ENCODE measurements at places on chromosomes 12 and 14.

DNA sequence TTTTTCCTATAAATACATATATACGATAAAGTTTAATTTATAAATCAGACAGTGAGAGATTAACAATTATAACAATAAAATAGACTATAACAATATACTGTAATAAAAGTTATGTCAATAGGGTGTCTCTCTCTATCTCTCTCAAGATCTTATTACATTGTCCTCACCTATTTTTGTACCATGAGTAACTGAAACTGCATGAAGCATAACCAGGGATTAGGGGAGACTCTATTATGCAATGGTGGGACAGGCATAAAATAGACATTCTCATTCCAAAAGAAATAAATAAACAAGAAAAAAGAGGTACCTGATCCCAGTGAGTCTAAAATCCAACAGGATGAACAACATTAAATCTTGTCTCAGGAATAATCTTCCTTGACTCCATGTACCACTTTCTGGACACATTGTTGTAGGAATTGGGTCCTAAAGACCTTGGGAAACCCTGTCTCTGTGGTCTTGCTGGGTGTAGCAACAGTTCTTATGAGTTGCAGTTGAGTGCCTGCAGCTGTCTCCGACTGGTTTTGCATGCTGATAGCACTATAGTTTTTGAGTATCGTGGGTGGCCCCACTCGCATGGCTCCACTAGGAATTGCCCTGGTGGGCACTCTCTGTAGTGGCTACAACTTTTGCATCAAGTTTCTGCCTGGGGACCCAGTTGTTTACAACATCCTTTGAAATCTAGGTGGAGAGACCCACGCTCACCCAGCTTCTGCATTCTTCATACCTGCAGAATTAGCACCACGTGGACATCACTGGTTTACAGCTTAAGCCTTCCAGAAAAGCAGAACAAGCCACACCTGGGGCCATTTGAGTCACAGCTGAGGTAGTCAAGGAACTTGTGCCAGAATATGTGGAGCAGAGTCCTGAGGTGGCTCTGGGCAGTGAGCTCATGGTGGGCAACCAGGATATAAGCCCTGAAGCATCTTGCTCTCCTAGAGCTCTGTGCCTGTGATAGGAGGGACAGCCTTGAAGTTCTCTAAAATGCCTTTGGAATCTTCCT lies 204.7 kb downstream of the KITLG start:
- no peak for DNase-seq

DNA sequence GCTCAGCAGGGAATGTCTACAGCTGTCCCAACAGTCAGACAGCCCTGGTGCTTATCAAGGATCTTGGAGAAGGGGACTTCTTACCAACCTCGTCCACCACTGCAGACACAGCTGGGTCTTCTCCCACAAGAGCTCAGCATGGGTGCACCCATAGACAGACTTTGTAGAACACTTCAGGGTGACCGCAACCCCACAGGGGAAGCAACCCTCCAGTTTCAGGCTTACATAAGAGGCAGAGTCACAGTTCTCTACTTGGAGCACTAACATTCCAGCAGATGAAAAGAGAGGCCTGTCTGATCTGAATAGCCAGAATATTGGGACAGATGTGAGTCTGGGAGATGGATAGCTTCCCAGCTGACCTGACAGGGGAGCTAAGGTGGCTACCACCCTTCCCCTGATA lies 3.5 kb upstream of the CLEC1A start:
- DNase-seq = no peak

DNA sequence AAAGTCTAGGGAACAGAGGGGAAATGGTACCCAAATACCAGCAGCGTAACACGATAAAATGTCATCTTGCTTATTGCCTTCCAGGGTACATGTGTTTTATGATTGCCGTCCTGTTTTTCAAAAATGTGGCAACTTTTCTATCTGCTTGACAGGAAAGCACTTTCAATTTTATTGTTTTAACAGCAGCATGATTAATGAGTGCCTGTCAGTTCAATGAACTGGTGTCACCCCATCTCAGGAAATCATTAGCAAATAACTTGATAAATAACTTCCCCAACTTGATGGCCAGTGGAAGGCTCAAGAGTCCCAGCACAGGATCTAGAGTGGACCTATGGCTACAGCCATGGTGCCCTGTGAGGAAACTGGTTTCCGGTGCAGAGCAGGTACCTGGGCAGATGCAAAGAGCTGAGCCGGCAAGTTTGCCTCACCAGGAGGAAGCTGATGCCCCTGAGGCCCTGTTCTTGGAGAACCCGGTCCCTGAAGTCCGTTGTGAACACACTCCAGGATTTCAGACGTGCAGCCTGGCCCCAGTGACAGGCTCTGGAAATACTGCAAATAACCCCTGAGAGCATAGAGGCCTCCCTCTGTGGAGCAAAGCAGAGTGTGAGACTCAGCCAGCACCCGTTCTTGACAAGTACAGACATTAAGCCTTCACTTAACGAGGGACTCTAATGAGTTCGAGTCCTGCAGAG lies 173.5 kb upstream of the SFSWAP start:
- no peak for DNase-seq

DNA sequence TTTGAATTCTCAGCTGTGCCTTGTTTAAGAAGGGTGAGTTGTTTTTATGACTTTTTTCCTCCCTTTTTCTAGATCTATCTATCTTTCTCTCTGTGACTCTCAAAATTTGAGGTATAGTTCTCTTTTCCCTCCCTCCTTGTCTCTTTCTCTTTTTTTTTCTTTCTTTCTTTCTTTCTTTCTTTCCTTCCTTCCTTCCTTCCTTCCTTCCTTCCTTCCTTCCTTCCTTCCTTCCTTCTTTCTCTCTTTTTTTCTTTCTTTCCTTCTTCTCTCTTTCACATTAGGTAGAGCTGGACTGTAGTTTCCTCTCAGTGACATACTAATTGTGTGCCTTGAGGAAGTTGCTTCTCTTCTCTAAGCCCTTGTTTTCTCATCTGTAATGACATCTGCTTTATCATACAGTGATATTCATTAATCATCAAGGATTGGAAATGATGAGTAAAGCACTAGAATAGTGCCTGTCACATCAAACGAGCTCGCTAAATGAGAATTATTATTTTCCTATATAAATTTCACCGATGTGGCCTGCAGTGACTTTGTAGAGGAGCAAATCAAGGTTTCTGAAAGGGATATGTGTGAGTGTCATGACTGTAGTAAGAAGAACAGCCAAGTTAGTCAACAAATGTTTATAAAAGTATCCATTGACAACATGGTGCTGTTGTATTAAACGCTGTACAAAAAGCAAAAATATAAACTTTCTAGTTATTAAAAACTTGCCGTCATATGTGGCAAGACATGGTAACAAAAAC lies 78.9 kb upstream of the SLC38A2 start:
- no peak for DNase-seq

DNA sequence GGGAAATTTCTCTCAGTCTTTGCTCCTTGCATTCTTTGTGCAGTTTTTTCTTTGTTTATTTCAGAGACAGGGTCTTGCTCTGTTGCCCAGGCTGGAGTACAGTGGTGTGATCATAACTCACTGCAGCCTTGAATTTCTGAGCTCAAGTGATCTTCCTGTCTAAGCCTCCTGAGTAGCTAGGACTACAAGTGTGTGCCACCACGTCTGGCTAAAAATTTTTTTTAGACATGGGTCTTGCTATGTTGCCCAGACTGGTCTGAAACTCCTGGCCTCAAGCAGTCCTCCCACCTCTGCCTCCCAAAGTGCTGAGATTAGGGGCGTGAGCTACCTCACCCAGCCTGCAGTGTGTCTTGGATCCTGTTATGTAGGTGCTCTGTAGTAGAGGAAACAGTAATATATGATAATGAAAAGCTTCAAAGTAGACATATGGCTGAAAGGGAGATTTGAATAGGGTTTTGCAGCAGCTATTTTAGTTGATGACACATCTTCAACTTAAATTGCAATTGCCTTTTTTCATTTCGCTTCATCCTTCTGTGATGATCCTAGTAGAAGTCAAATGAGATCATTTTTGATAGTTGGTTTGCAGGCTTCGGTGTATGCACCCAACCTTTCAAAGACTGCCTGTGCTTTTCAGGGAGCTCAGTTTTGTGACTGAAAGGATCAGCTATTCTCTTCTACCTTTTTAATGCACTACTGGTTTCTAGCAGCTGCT lies 75.4 kb downstream of the FUT8 start:
- no peak for DNase-seq

DNA sequence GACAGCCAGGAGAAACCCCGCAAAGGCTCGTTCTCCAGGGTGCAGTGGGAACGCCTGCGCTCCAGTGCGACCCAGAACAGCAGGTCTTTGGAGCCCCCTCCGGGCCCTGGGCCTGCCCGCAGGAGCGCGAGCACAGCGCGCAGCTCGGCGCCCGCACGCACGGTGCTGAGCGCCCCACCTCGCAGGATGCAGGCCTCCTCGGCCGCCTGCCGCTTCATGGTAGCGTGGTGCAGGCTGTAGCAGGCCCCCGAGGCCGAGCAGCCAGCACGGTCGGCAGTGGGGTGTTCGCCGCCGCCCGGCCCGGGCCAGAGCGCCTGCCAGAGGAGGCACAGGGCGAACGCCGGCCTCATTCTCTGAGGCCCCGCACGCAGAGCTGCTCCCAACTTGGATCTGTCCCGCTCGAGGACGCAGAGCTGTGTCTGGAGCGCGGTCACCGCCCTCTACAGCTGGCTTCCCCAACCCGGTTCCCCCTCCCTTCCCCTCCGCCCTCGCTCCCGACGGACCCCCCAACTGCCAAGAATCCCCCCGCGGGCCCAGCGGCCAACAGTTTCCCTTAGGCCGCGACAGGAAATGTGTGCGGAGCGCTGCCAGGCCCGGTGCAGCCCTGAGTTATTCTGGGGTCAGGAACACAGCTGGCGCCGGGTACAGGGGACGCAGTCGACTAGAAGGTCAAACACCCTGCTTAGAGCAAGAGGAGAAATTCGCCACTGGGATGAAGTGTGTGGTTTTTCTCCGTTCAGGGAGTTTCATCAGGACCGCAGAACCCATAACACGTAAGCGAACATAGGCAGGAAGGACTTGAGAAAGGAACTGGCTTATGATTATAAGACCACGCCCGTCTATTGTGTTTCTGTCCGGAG lies at the start of gene CLEC14A:
Gene CLEC14A (minus strand): TSS at position 421 of the 860 bp plus-strand sequence. CDS start 71 bp downstream, at position 350.
- DNase-seq = no peak

DNA sequence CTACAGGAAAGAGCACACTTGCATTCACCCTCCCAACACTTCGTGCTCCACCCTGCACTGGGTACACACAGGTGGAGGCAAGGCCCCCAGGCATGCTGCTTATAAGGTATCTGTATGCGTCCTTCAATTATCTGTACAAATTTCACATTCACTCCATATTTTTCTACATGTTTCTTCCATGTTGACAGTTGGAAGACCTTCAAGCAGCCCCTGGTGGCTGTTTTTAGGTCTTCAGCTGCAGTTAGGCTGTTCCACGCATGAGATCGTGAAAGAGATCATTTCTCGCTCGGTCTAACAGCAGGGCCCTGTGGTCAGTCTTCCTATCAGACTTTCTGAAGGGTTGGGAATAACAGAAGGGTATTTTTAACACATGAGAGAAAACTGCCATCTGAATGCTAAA lies 47.1 kb downstream of the PLXNC1 start:
- no peak for DNase-seq

- no peak for DNase-seq
Observed at GRCh38 chr14:67441672-67442071, 29.7 kb upstream of the PLEK2 start.

DNA sequence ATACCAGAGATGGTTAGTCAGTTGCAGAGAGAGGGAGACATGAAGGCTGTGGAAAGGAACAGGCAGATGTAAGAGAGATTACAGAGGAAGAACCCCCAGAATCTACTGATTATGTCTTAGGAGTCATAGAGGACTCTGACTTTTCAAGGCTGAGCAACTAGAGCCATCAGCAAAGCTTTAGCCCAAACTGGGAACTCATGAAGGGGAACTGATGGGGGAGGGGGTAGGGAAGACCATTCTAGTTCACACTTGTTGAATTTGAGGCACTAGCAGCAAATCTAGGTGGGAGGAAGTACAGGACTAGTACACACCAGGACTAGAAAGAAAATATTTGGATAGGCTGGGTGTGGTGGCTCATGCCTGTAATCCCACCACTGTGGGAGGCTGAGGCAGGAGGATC lies 10.1 kb downstream of the LGALS3 start:
- DNase-seq = no peak

GRCh38 chr12:104649921-104650320 lies 193.2 kb downstream of the CHST11 start:
- no peak for DNase-seq

DNA sequence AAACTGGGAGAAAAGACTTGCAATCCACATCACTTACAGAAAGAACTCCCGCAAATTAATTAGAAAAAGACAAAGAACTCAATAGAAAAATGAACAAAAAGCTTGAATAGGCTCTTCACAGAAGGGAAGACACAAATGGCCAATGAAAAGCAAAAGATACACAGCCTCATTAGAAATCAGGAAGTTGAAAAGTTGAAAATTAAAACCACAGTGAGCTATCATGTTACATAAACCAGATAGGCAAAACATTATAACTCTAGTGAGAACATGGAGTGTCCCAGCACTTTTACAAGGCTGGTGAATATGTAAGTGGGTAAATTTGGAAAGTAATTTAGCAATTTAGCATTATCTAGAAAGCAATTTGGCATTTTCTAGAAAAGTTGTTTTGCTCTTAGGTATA lies 158.4 kb upstream of the RASSF8 start:
- DNase-seq = no peak

DNA sequence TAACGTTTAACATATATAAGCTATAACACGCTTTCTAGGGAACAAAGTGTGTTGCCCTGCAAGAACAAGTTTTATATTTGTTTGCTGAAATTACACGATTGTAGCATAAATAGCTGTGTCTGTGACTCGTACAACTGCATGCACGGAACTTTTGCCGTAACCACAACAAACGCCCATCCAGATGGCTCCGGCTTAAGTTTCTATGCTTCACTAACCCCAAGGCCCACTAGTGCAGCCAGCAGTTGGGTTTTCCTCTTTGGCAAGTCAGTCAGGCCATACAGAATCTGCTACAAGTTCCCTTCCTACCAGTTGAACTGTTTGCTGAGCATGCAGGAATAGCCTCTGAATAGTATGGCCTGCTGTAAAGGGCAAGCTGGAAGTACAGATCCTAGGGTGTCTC lies 12.1 kb downstream of the CSRP2 start:
- DNase-seq = no peak

GRCh38 chr12:64700532-64700931 lies 58.7 kb downstream of the GNS start:
- no peak for DNase-seq

DNA sequence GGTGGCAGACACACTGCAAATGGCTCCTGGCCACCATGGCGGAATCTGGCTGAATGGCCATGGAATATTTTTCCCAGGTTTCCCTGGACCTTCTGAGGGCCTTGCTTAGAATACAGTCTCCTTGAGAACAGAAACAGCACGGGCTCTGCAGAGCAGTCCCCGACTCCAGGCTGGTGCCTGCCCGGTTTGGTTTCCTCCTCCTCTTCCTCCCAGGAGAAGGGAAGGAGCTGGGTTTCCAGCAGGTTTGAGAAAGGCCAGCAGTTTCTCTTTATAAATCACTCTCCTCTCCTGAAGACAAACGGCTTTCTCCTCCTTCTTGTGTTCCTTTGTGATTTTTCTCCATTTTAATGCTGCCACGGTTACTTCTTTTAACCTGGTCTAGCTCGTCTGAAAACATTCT lies 106.8 kb upstream of the RFLNA start:
- no peak for DNase-seq
